T-cell (primary cell): ENCODE measurements at places on chromosomes 2 and 18. TPM values are rescaled to one million over a fixed set of nuclear protein-coding genes. Genes with fewer than 3 reads are reported as not detected.

Gene CCDC178
- total RNA-seq = not detected

Gene RRM2
- 2.6 TPM for total RNA-seq

Gene MAB21L4
- not detected for total RNA-seq

Gene C2orf80
- not detected for total RNA-seq

Gene PPP1R7
- 53.8 TPM for total RNA-seq

Gene EML6
- total RNA-seq = 1.8 TPM

Gene KLHL41
- total RNA-seq = 0.35 TPM

Gene REG1B
- total RNA-seq = not detected

Gene RAMP1
- total RNA-seq = 1.1 TPM

Gene FEV
- not detected for total RNA-seq

Gene DQX1
- 0.76 TPM for total RNA-seq

Gene LRRTM1
- total RNA-seq = not detected

Gene CPLX4
- total RNA-seq = not detected

Gene SPEG
- total RNA-seq = 23.9 TPM

Gene KIF5C
- total RNA-seq = 16.0 TPM

Gene RESP18
- not detected for total RNA-seq

Gene BOLL
- total RNA-seq = not detected

Gene RAX
- total RNA-seq = not detected

Gene PREB
- total RNA-seq = 23.3 TPM

Gene DNAJC5G
- not detected for total RNA-seq

Gene ALPP
- not detected for total RNA-seq

Gene NXPH2
- not detected for total RNA-seq

Gene PARD3B
- 0.92 TPM for total RNA-seq

Gene PTPN18
- total RNA-seq = 46.0 TPM

Gene CIB4
- not detected for total RNA-seq

Gene CAMKMT
- total RNA-seq = 16.5 TPM

Gene IKZF2
- total RNA-seq = 31.8 TPM

Gene MGAT4A
- 185 TPM for total RNA-seq

Gene STK25
- total RNA-seq = 193 TPM

Gene TFCP2L1
- 0.72 TPM for total RNA-seq
